ENCODE measurements at places on chromosomes 3 and 15.

DNA sequence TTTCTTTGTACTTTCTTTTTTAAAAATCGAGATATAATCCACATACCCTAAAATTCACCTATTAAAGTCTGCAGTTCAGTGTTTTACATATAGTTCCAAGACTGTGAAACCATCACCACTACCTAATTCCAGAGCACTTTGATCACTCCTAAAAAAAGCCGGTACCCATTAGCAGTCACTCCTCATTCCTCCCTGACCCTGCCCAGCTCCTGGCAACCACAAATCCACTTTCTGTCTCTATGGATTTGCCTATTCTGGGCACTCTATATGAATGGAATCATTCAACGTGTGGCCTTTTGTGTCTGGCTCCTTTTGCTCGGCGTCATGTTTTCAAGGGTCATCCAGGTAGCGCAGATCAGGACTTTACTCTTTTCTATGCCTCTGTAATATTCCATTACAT lies 17.3 kb downstream of the TRPM1 start:
- DNase-seq: no peak

- DNase-seq: no peak
Observed at GRCh38 chr3:22399566-22399965, 648.6 kb upstream of the ZNF385D start.

GRCh38 chr3:35651426-35651825 lies 12.1 kb downstream of the ARPP21 start:
- no peak for DNase-seq

DNA sequence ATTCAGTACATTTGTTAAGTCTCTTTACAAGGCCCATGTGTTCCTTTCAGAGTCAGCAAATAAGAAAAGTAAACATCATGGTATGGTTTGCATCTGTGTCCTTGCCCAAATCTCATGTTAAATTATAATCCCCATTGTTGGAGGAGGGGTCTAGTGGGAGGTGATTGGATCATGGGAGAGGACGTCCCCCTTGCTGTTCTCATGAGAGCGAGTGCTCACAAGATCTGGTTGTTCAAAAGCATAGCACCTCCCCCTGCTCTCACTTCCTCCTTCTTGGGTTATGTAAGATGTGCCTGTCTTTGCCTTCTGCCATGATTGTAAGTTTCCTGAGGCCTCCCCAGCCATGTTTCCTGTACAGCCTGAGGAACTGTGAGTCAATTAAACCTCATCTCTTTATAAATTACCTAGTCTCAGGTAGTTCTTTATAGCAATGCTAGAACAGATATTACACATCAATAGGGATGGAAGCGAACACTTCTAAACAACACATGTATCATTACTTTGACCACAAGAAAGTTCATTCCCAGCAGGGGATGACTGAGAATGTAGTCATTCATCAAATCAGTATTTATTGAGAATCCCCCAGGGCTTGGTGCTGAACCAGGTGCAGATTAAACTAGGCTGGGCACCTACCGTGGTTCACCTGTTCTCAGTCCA lies 4.1 kb downstream of the EFCAB12 start:
- DNase-seq: no peak

DNA sequence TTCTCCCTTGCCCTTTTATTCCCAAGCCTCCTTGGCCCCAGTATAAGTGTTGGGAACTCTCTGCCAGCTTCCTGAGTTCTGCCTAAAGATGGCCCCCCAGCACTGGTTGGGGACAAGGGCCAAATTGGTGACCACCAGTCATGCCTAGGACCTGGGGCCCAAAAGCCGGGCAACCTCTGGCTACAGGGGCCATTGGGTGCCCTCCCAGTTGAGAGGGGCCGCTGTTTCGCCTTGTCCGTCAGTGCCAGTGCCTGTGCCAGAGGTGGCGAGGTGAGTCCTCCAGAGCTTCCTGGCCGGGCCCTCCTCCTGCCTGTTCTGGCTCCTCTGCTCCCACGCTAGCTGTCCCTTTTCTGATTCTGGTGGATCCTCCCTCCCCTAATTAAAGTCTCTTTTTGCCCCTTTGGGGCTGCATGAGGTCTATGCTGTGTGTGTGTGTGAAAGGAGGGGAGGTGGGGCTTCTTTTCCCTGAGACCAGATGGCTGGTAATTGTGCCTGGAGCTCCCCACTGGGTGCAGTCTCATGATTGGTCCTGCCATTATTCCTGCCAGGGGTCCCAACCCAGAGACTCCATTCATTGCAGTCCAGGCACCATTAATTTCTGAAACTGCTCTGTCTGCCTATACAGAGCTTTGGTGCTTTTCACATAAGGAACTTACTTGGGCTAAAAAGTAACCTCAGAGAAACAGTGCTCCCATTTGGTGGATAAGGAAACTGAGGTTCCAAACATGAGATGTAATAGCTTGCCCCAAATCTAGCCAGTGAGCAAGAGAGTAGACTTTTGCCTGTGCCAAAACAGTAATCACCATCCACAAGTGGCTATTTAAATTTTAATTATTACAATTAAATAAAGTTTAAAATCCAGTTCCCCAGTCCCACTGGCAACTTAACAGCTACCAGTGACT lies 3.1 kb upstream of the TTLL3 start:
- DNase-seq: no peak
